NCI-H1417 (cell line): ENCODE measurements at places on chromosomes 2 and 18.

GRCh38 chr2:37688771-37689468, 17.5 kb upstream of the CDC42EP3 start:
- DNase-seq = no peak

- DNase-seq = no peak
Observed at GRCh38 chr2:188824125-188824524, 150.0 kb upstream of the COL3A1 start.

GRCh38 chr2:110973262-110973661, 147.5 kb upstream of the BCL2L11 start:
- no peak for DNase-seq

DNA sequence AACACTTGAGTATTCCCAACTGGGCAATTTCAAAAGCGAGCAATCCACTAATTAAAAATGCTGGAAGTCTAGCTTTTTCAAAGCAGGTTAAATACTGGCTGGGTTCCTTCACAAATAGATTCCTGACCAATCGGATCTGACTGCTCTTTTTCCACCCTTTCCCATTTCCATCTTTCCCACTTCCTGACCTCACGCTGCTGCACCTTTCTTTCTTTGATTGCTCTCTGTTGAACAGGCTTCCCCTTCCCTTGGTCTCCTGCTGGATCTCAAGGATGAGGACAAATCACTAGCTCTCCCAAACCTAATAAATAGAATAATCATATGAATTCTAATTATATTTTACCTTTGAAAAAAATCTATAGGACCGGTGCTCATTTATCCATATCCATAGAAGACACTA, 121.2 kb downstream of the TCF4 start:
- no peak for DNase-seq

DNA sequence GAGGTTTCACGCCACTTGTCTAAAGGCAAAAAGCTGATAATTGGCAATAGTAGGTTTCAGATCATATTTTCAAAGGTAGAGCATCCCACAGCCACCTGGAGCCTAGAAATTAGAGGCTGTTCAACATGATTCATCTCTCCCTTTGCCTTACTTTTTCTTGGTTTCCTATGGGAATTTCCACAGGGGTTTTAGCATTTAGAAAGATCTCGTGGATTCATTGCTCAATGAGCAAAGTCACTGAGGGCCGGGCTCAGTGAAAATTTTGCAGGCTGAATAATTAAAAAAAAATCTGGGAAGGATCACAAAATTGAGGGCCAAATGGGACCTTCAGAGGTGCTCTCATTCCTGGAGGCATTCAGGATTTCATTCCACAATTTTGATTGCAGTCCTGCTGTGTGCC, 137.1 kb downstream of the VAPA start:
- no peak for DNase-seq

GRCh38 chr2:105294844-105295481, 34.6 kb downstream of the TGFBRAP1 start:
- peak; percentile 48 for DNase-seq

GRCh38 chr2:18473241-18474181, 86.9 kb downstream of the RDH14 start:
- DNase-seq = peak; percentile 24

DNA sequence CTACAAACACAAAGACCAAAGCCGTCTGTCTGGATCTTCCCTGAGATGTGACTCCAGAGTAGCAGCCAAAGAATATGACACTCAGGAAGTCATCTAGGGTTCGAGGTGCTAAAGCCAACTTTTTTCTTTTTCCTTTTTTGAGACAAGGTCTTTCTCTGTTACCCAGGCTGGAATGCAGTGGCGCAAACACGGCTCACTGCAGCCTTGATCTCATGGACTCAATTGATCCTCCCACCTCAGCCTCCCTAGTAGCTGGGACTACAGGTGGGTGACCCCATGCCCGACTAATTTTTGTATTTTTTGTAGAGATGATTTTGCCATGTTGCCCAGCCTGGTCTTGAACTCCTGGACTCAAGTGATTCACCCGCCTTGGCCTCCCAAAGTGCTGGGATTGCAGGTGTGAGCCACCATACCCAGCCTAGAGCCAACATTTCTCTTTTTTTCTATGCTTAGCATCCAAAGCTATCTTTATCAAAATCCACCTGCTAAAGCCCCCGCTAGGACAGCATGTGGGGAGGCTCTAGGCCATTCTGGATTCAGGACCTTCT, 92.8 kb downstream of the TMEM17 start:
- no peak for DNase-seq

DNA sequence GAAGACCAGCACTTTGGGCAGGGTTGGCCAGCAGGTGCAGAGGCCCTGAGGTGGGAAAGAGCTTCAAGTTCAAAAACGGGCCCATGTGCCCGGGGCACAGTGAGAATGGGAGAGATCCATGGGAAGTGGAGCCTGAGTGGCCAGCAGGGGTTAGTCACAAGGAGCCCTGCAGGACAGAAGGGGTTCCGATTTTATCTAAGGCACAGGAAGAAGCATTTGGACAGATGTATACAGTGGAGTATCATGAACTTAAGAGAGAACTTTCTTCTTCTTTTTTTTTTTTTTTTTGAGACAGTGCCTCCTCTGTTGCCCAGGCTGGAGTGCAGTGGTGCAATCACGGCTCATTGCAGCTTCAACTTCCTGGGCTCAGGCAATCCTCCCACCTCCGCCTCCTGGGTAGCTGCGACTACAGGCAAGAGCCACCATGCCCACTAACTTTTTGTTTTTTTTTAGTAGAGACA, 24.0 kb downstream of the WIPF1 start:
- DNase-seq = no peak

DNA sequence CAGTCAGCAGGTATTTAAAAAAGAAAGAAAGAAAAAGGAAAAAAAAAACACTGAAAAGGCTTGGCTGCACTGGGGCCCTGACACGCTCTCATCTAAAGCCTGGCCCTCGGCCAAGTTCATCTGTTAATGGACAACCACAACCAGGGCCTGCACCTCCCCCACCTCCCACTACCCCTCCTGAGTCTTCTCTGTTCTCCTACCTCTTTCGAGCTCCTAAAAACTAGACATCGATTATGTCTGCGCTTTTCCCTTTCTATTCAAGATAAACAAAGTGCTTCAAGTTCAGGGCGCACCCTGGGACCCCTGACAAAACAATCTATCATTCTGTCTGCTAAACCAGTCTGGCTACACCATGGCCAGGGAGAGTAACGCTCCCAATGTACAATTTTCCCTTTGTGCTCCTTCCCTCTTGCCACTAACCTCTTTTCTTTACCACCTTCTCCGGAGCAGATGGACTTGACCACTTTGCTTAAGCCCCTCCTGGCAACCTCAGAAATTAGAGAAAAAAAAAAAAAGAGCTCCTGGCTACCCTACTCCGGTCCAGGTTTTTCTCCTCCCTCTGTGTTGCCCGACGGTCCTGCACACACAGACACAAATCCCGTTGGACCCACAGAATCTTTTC, 22.7 kb downstream of the BCL11A start:
- peak; percentile 94 for DNase-seq

DNA sequence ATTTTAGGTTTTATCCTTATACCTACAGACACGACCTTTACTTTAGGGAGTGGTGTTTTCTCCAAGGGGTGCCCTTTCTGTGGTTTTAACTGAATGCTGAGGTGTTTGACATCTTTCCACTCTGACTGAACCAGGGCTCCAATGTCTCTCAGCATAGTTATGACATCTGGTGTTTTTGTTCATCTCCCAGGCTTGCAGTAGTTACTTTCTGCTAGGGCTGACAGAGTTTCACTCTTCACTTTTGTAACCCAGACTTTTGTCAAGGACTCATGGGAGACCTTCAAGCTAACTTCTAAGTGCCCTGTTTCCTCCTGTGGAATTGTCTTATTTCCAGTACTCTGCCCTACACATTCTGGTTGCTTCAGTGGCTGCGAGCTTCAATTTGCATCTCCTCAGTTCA, 103.1 kb downstream of the CCDC85A start:
- DNase-seq = no peak

DNA sequence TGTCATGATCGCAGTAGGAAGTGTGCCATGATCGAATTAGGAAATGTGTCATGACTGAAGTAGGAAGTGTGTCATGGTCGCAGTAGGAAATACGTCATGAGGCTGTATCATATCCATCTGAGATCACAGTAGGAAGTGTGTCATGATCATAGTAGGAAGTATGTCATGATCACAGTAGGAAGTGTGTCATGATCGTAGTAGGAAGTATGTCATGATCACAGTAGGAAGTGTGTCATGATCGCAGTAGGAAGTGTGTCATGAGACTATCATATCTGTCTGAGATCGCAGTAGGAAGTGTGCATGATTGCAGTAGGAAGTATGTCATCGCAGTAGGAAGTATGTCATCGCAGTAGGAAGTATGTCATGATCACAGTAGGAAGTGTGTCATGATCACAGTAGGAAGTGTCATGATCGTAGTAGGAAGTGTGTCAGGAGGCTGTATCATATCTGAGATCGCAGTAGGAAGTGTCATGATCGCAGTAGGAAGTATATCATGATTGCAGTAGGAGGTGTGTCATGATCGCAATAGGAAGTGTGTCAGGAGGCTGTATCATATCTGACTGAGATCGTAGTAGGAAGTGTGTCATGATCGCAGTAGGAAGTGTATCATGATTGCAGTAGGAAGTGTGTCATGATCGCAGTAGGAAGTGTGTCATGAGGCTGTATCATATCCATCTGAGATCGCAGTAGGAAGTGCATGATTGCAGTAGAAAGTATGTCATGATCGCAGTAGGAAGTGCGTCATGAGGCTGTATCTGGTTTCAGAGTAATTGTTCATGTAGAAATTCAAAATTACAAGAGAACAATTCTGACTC, 56.4 kb upstream of the NFATC1 start:
- DNase-seq = no peak

GRCh38 chr2:71473346-71474031, 20.1 kb downstream of the DYSF start:
- DNase-seq = no peak

DNA sequence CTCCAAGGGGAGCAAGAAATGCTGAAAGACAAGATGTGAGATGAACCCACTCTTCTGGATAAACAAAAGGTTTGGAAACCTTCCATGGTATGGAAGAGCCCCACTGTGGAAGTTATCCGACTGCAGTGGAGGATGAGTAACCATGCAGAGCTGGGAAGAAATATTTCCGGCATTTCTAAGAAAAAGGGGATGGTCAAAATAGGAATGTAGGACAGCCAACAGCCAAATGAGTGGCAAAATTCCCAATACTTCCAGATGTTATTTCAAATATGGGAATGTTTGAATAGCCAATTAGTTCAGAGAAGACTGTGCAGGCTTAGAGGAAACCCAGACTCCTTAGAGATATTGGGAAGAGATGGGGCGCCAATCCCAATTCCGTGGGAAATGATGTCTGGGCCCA, 246.8 kb downstream of the RAD51AP2 start:
- no peak for DNase-seq

- DNase-seq = no peak
Observed at GRCh38 chr18:60146220-60146960, 226.2 kb downstream of the MC4R start.

GRCh38 chr18:57561728-57562423, 24.6 kb downstream of the FECH start:
- DNase-seq = peak; percentile 55

GRCh38 chr2:198597648-198598047, 793.3 kb downstream of the PLCL1 start:
- DNase-seq = no peak

DNA sequence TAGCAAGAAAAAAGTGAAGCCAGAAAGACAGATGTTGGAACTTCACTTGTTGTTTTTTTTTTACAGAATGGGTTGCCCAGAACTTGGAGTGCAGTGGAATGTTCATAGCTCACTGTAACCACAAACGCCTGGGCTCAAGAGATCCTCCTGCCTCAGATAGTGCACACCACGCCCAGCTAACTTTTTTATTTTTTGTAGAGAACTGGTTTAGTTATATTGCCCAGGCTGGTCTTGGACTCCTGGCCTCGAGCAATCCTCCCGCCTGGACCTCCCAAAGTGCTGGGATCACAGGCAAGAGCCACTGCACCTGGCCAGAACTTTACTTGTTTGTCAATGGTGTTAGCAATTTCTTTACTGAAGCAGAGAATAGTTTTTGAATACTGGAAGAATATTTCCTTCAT, 11.9 kb upstream of the ASPRV1 start:
- DNase-seq = no peak

GRCh38 chr2:241564596-241565410, 6.3 kb downstream of the BOK start:
- no peak for DNase-seq

- DNase-seq = no peak
Observed at GRCh38 chr2:138829326-138829919, 49.2 kb upstream of the NXPH2 start.

GRCh38 chr2:108316461-108317258, 28.0 kb downstream of the SULT1C2 start:
- no peak for DNase-seq

- DNase-seq = peak; percentile 4
Observed at GRCh38 chr2:108074946-108075345, 88.6 kb downstream of the SLC5A7 start.

DNA sequence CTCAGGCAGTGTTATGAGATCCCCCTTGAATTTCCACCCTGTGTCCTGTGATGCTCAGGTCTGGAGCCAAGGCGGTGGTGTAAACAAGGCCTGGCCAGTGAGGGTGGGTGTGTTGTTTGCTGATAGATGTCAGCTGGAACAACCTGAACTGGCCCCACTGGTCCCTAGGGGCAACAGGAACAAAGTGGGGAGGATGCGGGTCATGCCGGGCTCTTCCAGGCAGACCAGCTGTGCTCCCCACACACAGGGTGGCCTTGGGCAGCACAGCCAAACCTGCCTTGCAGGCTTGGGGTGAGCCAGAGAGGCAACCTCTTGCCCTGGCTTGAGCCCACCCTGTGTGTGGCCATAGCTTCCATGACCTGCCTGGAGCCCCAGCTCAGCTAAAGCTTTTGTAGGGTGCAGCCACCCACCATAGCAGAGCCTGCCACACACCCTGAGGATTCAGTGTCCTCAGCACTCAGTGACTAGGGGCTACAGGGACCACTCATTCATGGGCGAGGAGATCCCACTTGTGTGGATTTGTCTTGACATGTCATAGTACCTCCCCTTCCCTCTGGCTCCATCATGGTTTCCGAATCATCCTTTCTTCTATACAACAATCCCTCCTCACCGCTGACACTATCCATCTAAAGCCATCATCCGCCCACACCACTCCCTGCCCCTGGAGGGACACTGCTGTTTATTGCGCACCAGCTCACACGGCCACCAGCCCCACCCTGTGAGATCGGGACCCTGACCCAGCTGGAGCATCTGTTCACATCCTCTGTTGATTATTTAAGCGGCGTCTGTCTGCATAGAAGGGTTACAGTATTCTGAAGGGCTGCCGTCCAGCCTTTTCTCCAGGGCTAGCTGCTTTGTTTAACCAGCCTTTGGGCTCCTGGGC, 268.8 kb downstream of the CYP26B1 start:
- no peak for DNase-seq

DNA sequence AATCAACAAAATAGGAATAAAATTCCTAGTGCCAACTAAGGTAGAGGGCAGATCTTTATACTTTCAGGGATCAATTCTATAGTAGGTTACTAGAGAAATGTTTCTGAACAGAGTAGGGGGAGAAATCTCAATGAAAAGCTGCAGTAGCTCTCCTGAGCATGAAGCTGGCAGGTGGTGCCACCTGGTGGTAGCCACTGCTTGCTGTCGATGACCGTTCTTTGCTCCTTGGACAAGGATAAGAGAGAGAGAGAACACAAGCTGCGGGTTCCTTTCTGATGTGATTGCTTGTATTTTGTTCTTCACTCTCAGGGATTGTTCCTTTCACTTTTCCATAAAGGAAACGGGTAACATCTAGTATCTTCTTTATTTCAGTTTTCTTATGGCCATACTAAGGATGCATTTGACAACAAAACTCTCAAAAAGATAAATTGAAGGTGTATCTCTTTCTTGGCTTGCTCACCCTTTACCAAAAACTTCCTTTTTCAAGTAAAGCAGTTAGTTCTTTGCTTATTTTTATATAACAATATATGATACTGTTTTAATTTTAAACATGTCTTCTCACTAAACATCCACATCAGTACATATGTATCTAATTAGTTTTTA, 18.6 kb upstream of the MRPL19 start:
- DNase-seq = peak; percentile 86
